ENCODE measurements at places on chromosomes 3 and 15.

DNA sequence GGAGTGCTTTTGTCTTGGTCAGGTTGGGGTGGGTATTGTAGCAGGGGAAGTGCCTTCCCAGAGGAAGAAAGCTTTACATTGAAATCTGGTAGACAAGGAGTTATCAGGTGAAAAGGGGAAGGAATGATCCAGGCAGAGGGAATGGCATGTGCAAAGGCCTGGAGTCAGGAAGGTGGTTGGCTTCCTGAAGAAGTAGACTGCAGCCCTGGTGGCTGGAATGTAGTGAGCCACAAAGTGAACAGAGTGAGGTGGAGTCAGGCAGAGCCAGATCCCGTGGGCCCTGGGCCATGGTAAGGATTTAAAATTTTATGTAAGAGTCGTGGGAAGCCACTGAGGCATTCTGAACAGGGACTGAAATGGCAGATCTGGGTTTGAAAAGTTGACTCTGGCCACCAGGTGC lies 58.3 kb downstream of the RAB11A start:
- DNase-seq, result no peak

GRCh38 chr3:46449755-46450552 lies 14.8 kb downstream of the LTF start:
- peak; percentile 50 for DNase-seq

DNA sequence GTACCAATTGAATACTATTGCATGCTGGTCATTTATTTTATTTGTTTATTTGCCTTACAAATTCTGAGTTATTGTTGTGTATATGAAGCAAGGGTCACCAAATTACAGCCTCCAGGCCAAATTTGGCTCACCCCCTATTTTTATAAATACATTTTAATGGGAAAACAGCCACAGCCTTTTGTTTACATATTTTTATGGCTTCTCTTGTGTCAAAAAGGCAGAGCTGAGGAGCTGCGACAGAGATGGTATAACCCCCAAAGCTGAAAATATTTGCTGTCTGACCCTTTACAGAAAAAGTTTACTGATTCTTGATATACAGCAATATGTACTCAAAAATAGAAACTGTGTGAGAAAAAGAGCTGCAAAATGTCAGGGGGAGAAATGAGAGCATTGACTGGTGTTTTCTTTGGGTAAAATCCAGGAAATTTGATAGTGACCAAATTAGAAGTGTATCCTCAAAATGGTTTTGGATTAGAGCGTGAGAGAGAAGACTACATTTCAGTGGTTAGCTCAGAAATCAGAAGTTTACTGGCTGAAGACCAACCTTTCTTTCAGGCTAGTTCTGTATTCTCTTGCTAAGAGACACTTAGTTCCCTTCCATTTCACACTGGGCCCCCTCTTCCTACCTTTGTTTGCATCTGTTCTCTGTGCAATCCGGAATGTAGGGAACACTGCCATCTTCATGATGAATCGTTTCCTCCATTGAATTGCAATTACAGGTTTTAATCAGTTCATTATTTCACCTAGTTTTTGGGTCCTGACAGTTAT lies 757.8 kb downstream of the AGBL1 start:
- DNase-seq, result no peak

DNA sequence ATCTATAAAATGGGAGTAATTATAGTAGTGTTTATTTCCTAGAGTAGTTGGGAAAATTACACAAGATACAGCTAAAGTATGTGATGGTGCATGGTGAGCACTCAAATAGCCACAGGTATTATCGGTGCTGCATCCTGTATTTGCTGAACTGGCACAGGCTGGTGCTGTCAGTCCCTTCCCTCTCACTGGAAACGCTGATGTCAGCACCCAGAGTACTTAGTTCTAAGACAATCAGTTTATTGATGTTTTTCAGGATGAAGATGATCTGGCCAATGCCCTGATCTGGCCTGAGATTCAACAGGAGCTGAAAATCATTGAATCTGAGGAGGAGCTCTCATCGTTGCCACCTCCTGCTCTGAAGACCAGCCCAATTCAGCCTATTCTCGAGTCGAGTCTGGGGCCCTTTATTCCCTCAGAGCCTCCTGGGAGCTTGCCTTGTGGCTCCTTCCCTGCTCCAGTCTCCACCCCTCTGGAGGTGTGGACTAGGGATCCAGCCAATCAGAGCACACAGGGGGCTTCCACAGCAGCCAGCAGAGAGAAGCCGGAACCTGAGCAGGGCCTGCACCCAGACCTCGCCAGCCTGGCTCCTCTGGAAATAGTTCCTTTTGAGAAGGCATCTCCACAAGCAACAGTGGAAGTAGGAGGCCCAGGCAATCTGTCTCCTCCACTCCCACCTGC lies 49.7 kb downstream of the TMEM39A start:
- DNase-seq, result no peak

GRCh38 chr3:39990532-39990931 lies 181.1 kb downstream of the MYRIP start:
- DNase-seq, result peak; percentile 7

GRCh38 chr3:178849199-178849910 lies 222.3 kb downstream of the ZMAT3 start:
- DNase-seq, result no peak

DNA sequence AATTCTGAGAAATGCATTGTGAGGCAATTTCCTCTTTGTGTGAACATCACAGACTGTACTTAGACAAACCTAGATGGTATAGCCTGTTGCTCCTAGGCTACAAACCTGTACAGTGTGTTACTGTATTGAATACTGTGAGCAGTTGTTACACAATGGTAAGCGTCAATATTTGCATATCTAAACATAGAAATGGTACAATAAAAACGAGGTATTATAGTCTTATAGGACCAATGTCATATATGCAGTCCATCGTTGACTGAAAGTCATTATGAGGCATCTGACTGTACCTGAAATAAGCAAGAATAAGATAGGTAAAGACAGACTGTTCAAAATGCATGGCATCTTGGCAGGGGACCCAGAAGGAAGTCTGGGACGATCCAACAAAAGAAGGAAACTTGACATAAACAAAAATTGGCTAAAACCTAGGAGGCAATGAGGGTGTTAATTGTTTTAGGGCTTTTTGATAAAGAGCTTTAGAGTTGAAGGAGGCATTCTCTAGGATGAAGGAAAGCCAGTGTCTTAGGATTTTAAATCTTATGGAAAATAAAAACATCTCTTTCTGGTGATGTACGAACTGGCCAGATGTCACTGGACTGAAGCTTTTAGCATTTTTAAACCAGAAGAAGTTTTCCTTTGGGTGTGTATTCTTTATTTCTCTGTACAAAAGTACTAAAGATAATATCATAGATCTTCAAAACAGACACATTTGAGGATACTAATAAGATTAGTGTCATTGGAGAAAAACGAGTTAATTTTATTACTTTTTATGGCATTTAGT lies 9.2 kb upstream of the SPRED1 start:
- DNase-seq, result no peak

DNA sequence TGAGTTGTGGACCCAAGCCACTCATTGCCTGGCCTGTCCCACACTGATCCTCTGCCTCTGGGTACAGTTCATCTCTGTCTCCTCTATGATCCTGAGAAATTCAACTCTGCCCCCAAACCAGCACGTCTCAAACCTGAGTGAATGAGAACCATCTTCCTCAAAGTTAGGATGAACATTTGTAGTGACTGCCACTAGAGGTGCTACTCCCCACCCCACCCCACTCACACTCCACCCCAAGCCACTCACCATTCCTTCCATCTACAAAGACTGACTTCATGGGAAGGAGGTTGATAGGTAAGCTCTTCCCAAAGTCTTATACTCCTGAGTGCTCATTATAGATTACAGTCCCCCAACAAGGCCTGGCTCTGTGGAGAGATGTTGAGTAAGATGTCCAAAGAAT lies 43.8 kb downstream of the NEK10 start:
- DNase-seq, result no peak

DNA sequence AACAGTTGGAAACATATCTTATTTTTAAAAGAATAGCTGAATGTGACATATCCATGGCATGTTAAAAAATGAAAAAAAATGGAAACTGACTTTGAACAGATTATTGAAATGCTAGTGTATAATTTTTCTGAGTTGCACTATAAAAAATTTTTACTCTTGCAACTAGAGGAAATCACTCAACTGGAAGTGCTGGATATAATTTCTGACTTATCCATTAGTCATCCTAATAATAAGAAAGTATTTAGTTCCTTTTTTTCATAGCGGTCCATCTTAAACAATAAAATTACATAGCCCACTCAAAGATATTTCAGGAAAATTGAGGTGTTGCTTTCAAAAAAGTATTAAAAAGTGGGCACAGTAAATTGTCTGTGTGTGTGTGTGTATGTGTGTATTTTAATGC lies 80.7 kb downstream of the MBNL1 start:
- no peak for DNase-seq

DNA sequence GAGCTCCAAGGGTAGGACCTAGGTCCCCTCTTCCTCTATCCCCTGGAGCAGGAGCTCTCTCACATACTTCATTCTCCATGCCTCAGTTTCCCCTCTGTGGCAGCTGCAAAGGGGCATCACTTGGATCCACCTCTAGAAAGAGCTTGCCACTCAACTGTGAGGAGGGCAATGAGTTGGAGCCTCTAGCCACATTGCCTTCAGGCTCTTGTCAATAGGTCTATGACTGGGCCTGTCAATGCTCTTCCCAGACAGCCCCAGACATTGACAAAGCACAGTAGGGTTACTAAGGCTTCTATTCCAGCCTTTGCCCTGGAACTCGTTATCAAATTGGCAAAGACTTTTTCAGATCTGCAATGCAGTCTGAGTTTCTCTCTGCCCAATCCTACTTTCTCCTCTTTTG lies 4.4 kb upstream of the VIPR1 start:
- DNase-seq, result no peak

DNA sequence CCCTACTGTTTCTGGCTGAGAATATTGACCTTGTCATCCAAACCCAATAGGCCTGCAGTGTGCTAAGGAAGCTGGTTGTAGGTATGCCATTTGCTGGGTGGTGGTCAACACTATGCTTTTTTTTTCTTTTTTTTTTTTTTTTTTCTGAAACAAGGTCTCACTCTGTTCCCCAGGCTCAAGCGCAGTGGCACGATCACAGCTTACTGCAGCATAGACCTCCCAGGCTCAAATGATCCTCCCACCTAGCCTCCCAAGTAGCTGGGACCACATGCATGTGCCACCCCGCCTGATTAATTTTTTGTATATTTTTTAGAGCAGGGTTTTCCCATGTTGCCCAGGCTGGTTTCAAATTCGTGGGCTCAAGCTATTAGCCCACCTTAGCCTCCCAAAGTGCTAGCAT lies 35.7 kb upstream of the RHO start:
- no peak for DNase-seq

DNA sequence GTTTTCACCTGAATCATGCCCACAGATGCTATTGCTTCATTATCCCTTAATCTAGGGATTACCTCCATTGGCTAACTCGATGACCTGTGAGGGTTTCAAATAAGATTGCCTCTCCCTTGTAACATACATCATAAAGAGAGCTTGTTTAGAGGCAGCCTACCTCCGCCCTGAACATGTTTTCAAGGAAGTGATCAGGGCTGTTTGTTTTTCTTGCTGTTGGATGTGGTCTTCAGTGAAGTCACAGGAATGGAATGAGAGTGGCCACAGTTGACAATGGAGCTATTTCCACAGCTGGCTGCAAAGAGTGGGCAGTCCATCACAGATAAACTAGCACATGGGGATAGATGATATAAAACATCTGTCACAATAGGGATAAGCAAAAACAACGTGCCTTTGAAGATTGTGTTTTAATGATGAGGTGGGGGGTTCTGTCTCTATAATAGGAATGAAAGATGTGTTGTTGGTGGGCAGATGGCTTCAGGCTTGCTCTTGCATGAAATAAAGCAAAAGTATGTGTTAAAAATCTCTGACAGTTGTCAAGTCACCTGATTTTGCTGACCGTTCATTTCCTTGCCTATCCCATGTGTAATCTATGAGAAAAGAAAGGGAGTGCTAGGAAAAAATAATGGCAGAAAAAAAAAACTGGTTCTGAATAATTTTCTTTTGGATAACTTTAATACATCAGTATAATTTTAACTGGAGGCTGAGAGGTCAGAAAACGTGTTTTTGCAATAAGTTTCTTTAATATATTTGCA lies 642.3 kb downstream of the RBMS3 start:
- peak; percentile 51 for DNase-seq

DNA sequence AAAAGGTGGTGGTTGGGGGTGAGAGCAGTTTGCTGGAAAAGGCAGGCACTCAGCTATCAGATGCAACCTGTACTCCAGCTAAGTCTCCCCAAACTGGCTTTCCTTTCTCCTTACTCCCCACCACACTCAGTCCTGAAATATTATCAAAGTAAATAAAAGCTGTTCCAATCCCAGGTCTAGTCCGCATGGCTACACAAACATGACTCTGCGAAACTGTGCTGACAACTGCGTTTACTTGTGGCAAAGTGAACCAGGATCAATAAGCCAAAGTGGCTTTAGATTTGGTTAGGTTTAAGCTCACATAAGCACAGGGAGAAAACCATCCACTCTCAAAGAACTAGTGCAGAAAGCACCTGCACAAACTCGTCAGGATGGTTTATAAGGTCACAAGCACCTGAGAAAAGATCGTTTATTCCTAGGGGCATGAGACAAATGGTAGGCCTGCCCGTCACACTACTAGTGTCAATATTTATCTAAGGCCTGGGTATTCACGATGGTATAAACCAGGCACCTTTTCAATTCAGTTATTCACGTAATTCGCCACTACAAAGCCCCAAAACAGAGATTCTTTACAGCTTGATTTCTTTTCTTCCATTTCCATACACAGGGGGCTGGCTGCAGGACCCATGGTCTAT lies 25.3 kb downstream of the LRIG1 start:
- DNase-seq, result no peak

DNA sequence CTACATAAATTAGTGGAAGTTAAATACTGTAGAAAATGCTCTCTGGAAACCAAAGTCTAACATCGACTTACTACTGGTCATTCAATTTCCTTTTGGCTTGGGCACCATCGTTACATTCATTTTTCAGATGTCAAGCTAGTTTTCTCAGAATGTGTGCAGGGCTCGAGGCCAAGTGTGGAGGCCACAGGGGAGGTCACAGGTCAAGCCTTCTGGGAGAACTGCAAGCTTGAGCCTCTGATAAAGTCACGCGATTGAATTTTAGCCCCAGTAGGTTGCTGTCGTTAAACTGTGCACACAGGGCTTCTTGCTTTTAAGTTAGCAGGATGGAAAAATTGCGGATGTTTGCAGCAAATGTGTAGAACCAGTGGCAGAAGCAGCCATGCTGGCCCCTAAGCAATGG lies 182.2 kb downstream of the APBA2 start:
- peak; percentile 36 for DNase-seq

GRCh38 chr3:185880600-185880999 lies 55.8 kb upstream of the IGF2BP2 start:
- no peak for DNase-seq

DNA sequence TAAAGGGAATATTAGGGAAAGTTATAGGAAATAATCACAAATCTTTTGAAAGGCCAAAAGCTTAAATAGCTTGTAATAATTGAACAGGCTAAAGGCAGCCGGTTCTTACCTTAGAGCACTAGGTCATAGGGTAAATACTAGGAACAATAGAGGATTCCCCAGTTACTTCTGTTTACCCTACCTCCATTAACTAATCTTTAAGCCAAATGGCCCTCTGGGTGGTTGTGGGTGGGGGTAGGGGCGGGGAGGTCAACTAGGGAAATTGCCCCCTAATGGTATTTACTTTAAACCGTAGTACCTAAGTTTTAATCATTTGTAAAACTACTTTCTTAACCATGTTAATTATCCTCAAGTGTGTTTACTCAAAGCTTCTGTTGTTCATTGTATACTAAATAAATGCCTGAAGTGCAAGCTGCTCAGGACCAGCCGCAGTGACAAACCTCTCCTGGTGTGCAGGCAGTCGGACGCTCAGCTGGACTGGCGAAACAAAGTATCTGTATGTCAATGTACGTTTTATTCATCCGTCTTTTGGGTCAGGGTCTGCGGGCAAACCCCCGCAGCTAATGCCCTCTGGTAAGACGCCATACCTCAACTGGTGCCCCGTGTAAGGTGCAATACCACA lies 18.9 kb downstream of the MAGEL2 start:
- DNase-seq, result no peak

Data from hepatic stellate cell (primary cell).